ENCODE measurements at places on chromosomes 11 and 22.

- DNase-seq = peak; percentile 40
These were observed 101.1 kb upstream of the PITPNB start for GRCh38 chr22:28019881-28020861.

- no peak for DNase-seq
These were observed 10.4 kb upstream of the SPINDOC start for GRCh38 chr11:63802637-63803414.

GRCh38 chr11:12806113-12806512 lies 131.9 kb downstream of the TEAD1 start:
- no peak for DNase-seq

GRCh38 chr11:69145050-69145380 lies 10.7 kb upstream of the SMIM38 start:
- no peak for DNase-seq

DNA sequence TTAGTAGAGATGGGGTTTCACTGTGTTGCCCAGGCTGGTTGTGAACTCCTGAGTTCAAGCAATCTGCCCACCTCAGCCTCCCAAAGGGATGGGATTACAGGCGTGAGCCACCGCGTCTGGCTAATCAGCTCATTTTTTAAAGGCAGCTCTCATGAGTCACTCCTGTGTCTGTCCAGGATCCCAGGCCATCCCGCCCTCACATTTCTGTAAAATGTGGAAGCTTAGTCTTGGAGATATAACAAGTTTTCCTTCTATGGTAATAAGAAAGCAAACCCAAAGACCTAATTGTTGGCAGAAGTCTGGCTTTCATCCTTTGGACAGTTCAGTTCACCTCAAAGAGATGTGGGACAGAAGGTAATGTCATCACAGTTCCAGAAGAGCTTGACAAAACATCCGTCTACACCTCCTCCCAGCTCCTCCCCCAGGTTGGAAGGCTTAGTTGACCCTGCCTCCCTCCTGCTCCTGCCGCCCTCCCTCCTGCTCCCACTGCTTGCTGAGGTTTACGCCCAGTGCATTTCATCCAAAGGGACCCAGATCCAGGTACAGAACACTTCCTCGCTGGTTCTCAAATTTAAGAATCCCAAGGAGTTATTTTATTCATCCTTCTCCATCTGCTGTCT lies 6.4 kb downstream of the DRD2 start:
- DNase-seq = no peak

GRCh38 chr22:22884010-22884887 lies 3.4 kb upstream of the IGLL5 start:
- peak; percentile 50 for DNase-seq

- DNase-seq = no peak
These were observed 13.9 kb upstream of the PATZ1 start for GRCh38 chr22:31360029-31360428.

DNA sequence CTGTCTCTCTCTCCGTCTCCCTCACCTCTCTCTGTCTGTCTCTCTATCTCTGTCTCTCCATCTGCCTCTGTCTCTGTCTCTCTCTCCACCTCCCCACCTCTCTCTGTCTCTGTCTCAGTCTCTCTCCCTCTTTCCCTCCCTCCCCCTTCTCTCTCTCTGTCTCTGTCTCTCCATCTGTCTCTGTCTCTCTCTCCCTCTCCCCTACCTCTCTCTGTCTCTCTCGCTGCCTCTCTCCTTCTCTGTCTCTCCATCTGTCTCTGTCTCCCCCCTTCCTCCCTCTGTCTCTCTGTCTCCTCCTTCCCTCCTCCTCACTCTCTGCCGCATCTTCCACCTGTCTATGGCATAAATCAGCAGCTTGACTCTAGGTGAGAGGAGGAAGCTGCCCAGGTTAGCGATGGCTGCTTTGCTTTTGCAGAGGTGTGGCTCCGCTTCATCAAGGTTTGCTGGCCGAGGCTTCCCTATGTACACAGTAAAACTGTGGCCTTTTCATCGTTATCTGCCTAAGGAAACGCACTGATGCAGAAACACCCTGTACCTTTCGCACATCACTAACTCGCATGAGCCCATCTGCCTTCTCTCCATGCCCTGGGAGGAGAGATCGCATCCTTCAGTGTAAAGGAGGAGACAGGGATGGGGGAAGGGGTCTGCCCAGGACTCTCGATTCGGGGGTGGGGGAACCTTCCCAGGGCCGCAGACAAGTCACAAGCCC lies 44.5 kb downstream of the ANO1 start:
- DNase-seq = no peak

- DNase-seq = no peak
These were observed 161.2 kb upstream of the PLET1 start for GRCh38 chr11:112421879-112422278.

DNA sequence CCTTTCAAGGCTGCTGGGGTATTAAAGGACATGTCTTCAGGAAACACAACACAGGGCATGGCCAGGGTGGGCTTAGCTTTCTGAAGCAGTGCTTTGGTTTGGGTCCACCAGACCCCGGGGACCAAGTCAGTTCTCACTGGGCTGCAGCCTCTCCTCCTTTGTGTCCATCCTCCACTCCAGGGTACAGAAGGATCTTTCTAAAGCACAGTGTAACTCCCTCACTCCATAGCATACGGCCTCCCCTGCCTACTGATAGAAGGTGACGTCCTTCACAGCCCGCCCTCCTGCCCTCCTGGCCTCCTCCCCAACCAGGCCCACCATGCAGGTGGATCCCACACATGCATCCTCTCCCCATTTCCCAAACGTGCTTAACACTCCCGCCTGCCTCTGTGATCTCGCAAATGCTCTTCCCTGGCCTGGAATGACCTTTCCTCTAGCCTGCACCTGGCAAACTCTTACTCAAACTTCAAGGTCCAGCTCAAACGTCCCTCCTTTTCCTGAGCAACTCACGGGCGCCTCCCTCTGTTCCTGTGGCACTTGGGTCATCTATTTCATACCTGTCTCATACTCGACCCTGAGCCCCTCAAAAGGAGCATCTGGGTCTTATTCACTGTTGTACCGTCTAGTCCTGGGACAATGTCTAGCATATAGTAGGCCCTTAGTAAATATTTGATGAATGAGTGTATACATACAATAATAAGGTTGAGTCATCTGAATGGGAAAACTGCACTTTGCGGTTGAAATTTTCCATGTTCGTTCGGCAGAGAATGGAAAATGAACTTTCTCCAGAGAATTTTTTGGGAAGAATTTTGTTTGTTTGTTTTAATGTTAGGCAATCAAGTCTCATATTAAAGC lies 187.7 kb downstream of the EFCAB6 start:
- no peak for DNase-seq

DNA sequence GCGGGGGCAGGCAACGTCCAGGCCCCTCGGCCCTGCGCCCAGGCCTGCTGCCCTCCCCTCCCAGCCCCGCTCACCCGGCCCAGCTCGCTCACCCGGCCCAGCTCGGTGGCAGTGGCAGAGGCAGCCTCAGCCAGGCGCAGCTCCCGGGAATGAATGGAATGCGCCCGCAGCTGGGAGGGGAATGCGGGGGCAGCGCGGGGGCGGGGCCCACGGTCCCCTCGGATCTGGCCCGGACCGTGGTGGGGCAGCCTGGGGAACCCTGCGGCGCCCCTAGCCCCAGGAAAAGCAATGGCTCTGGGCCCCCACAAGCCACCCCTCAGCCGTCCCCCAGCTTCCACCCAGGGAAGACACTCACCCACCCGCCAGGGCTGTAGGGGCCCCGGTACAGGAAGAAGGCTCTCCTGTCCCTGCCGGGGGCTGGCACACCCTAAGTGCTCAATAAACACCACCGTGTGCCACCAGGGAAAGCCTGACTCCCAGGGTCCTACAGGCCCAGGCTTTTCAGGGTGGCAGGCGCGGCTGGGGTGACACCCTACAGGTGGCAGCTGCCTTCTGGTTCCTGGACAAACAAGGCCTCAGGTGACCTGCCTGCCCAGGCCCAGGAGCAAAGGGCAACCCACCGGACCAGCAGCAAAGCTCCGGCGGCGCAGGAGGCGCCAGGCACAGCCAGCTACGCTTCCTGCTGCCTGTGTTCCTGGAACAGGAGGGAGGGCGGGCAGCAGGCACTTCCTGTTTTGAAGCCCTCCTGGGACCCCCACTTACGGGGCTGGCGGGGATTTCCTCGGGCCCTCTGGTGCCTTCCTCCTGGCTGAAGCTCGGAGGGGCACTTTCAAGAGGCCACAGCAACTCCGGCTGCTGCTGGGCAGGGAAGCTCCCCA lies 13.8 kb downstream of the PLXNB2 start:
- DNase-seq = no peak

GRCh38 chr11:36132940-36133339 lies 156.3 kb downstream of the COMMD9 start:
- no peak for DNase-seq

GRCh38 chr11:14555818-14556217 lies 35.6 kb upstream of the PSMA1 start:
- no peak for DNase-seq

GRCh38 chr11:114953039-114953438 lies 274.7 kb downstream of the NXPE2 start:
- DNase-seq = no peak

DNA sequence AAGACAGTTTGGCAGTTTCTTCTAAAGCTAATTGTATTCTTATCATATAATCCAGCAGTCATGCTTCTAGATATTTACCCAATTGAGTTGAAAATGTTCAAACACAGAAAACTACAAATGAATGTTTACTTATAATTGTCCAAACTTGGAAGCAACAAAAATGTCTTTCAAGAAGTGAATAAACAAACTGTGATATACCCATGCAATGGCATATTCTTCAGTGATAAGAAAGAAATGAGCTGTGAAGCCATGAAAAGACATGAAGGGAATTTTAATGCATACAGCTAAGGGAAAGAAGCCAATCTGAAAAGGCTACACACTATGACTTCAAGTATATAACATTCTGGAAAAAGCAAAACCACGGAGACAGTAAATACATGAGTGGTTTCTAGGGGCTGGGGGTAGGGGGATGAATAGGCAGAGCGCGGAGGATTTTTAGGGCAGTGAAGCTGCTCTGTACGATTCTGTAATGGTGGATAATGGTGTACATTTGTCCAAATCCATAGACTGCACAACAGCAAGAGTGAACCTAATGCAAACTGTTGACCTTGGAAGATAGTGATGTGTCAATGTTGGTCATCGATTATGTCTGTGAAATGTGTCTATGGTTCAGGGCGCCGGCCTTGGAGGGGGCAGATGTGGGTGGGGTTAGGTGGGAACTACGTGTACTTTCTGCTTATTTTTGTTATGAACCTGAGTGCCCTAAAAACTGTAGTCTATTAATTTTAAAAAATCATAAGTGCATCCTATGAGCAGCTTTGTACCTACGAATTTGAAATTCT lies 424.9 kb downstream of the TBC1D22A start:
- no peak for DNase-seq

DNA sequence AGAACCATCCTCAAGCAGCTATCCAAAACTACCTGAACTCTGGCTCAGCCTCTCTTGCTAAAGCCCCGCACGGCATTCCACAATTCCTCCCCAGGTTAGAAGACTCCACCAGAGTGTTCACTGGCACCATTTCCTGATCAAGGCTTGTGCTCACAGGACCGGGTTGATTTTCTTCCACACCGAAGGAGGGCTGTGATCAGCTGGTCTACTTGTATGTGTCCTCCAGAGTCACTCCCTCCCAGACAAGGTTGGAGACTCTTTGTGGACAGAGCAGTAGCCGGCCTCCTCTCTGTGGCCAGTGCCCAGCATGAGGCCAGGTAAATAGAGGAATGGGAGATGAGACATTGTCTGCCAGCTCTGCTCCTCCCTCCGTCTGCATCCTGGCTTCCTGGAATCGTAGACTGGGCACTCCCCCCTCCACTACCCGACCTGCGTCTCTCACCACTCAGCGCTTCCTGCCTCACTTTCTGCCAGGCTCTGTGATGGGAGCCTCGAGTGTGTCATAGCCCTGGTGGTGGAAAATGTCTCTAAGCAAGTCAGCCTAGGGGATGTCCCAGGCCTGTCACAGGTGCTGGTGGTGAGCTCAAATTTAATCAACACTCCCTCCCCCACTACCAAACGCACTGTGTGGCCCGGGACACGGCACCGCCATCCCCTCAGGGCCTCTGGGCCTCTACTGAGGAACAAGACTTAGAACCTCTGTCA lies 12.5 kb upstream of the TMPRSS6 start:
- DNase-seq = peak; percentile 93

- no peak for DNase-seq
These were observed 44.0 kb downstream of the SMIM38 start for GRCh38 chr11:69199583-69200315.

- DNase-seq = no peak
These were observed 29.9 kb downstream of the CWF19L2 start for GRCh38 chr11:107427569-107428180.

GRCh38 chr22:24810043-24810749 lies 4.2 kb downstream of the SGSM1 start:
- DNase-seq = no peak

- DNase-seq = no peak
These were observed 12.2 kb upstream of the SUN2 start for GRCh38 chr22:38768036-38768435.

DNA sequence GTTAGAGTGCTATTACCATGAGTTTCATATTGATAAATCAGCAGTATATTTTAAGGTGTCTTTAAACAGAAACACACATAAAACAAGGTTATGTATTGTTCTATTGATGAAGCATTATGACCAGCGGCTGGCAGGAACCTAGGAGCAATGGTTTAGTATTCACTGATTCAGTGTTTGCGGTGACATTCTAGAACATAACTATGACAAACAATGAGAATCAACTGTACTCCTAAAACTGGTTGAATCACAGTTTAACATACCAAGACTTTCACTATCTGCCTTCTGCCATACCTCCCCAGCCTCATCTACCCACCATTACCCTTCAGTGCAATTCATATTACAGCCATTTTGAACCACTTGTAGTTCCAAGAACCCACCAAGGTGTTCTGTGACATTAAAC lies 8.8 kb downstream of the HOATZ start:
- DNase-seq = no peak

- DNase-seq = no peak
These were observed 111.3 kb downstream of the GGTLC2 start for GRCh38 chr22:22755778-22756100.

DNA sequence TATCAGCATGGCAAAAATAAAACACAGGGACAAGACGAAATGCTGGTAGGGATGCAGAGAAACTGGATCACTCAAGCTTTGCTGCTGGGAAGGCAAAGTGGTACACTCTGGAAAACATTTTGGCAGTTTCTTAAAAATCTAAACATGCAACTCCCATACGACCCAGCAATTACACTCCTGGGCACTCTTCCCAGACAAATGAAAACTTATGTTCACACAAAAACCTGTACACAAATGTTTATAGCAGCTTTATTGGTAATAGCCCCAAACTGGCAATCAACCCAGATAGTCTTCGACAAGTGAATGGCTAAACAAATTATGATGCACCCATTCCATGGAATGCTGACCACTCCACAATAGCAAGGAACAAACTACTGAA lies 35.8 kb upstream of the PRR5 start:
- DNase-seq = no peak

GRCh38 chr22:20571531-20572007 lies 64.2 kb downstream of the MED15 start:
- DNase-seq = no peak

DNA sequence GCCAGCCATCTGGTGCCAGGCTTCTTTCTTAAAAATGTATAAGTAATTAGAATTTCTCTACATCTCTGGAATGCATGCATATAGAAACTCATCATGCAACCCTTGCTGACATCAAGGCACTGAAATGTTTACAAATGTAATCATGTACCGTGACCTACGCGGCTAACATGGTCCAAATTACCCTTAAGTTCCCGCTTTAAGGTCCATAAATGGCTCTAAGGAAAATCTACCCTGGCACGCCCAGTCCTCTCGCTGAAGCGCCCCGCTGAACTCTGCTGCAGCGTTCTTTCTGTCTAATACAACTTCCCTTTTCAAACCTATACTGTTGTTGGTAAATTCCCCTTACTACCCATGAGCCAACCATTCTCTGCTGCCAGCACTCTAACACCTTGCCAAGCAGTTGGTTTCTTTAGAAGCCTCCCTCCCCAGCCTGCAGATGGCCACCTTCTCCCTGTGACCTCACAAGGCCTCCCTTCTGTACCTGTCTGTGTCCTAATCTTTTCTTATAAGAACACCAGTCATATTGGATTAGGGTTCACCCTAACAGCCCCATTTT lies 13.5 kb upstream of the HMOX1 start:
- DNase-seq = no peak

Measured in stimulated activated CD4-positive, alpha-beta T cell treated with anti-CD3 and anti-CD28 coated beads, TNF-alpha, amount 100 ng/mL, for 4 hours (primary cell).